ENCODE measurements at places on chromosomes 12 and 14. TPM values are rescaled to one million over a fixed set of nuclear protein-coding genes. Genes with fewer than 3 reads are reported as not detected.

- no peak for DNase-seq
- H3K4me3 ChIP-seq = no peak overlapping the region
- no peaks in the 10 kb centered on the region for H3K36me3 ChIP-seq
- H3K27me3 ChIP-seq = no peaks in the 10 kb centered on the region
- H3K27ac ChIP-seq = no peak overlapping the region
- H3K4me1 ChIP-seq = no peaks in the 10 kb centered on the region
These were observed 319.6 kb upstream of the E2F7 start for GRCh38 chr12:77384941-77385340.

Gene IL31
- not detected for total RNA-seq

DNA sequence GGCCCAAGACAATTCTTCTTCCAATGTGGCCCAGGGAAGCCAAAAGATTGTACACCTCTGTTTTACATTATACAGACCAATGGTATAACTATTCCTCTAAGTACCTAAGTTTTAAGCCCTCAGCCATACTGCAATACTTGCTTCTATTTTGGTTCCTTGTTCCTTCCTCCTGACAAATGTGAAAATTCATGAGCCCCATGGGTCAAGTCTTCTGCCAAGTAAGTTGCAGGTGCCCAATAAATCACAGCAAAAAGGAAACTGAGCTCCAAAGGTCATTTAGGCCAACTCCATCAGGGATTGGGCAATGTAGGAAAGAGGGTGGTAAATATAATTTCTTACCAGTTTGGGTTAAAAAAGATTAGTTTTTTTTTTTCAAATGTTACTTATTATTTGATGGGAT lies 57.7 kb upstream of the NPFF start:
- no peaks in the 10 kb centered on the region for H3K27me3 ChIP-seq
- DNase-seq = no peak
- H3K4me3 ChIP-seq = no peak overlapping the region
- no peak overlapping the region for H3K27ac ChIP-seq
- no peaks in the 10 kb centered on the region for H3K36me3 ChIP-seq
- peaks cover 25% of the 10 kb centered on the region for H3K4me1 ChIP-seq

DNA sequence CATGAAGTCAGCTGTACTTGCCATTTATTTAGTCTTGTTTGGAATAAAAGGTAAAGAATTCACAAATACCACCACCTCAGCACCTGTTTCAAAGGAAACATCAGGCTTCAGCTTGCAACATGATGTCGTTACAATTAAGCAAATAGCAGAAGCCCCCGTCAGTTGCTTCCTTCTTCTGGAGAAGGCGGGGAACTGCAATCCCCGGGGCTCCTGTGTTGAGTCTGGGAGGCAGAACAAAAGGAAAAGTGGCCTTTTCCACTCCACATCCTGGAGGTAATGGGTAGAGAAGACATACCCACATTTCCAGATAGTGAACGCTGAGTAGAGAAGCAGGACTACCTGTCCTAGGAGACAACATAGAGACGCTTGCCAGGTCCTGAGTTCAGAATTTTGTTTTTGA lies 92.8 kb downstream of the DNAH10 start:
- DNase-seq = no peak
- H3K36me3 ChIP-seq = no peaks in the 10 kb centered on the region
- peaks cover 13% of the 10 kb centered on the region for H3K27me3 ChIP-seq
- no peaks in the 10 kb centered on the region for H3K4me1 ChIP-seq

Gene TAS2R9
- total RNA-seq = not detected

Gene SERPINA12
- total RNA-seq = not detected

DNA sequence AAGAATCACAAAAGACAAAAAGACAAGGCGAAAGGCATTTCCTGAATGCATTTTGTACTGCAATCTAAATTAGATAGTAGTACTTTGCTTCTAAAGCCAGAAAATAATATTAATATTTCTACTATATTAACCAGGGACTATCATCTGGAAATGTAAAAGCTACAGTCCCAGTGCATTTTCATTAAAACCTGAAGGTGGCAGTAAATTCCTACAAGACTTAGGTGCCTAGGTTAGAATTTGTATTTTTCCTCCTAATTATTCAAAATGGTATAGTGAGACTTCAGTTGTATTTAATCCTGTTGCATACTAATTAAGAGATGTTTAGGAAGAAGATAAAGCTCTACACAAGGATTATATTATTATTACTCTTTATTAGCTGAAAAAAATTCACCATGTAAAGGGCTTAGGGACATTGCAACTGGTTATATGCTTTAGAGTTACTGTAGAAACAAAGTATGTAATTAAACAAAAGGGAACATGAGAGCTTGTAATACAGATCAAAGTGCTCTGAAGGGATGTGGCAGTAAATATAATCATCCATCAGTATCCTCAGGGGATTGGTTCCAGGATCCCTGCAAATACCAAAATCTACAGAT lies 53.6 kb downstream of the BRMS1L start:
- H3K36me3 ChIP-seq = no peaks in the 10 kb centered on the region
- peaks cover 16% of the 10 kb centered on the region for H3K4me1 ChIP-seq
- H3K4me3 ChIP-seq = no peak overlapping the region
